ENCODE measurements at places on chromosomes 2 and 18.

GRCh38 chr2:239321596-239322415 is 79.0 kb downstream of the HDAC4 start:
- peak; percentile 31 for DNase-seq

DNA sequence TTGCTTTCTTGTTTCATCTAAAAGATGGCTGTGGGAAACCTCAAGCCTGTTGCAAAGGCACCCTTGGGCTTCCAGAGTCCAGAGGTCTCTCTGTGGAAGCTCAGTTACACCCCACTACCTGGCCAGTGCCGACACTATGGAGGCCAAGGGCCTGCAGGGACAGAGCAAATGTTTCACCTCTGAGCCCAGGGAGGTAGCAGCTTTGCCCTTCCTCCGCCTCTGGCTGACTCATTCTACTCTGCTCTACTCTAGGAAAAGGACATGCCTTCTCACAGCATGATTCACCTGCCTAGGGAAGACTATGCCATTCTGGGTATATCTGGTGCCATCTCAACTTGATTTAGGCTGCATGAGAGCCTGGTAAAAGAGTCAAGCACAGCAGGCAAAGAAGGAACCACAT is 12.2 kb downstream of the MYOM1 start:
- no peak for DNase-seq

DNA sequence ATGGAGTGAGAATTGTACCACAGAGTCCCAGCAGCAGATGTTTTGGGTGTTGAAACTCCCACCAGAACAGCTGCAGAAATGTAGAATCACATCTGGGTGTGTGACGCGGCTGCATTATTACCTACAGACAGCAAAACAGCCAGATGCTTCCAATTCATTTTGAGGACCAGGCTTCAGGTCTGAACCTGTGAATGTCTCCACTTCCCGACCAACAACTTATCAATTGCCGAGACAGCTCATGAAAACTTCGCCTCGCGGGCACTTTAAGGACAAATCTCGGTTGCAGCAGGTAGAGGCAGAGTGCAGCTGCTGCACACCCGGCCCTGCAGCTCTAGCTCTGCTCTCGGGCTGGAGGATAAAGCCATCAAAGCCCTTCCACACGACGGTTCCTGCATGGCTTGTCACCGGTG is 202.0 kb downstream of the HRH4 start:
- DNase-seq: no peak

- no peak for DNase-seq
Observed at GRCh38 chr2:46874236-46874929, 41.2 kb downstream of the MCFD2 start.

- no peak for DNase-seq
Observed at GRCh38 chr2:39547811-39548719, 111.0 kb upstream of the MAP4K3 start.

DNA sequence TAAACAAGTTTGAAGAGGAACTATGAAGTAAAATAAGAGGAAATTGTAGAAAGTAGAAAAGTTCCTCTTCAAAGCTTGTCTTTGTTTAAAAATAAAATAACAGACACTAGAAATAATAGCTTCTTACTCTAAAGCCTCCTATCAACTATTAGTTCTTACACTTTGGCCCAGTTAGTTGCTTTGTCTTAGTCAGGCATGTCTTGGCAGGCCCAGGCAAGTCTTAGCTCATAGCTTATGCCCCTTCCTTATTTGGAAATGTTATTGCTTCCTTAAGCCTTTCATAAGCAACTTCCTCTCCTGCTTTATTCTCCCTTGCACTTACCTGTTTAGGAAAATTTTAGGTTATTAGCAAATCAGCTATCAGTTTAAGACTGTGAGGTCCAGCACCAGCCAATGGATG is 950.6 kb upstream of the LRATD1 start:
- no peak for DNase-seq

DNA sequence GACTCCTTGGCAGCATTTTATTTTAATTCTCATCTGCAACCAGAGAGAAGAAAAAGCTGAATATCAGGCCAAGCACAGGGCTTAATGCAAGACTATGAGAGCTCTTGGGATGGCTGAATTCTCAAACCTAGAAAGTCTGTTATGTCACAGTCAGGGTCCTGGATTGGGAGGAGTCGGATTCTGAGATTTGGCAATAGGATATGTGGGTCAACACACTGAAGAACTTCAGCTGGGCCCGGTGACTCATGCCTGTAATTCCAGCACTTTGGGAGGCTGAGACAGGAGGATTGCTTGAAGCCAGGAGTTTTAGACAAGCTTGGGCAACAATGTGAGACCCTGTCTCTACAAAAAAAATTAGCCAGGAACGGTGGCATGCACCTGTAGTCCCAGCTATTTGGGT is 102.4 kb downstream of the COL3A1 start:
- no peak for DNase-seq

DNA sequence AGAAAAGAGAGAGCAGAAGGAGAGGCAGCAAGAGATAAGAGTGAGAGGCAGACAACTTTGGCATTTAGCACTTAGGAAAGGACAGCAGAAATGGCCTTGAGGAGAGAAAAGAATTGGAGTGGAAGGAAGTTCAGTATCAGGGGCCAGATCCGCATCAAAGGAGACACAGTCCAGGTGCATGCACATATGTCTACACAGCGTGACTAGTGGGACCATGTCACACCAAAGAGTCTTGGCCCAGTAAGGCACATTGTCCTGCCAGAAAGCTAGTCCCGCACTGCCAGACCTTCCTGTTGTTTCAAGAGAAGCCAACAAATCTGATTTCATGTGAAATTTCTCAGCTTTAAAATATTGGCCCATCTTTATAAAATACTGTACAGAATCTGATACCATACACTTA is 8.5 kb upstream of the STK39 start:
- DNase-seq: no peak

- no peak for DNase-seq
Observed at GRCh38 chr2:1278861-1279260, 134.4 kb upstream of the TPO start.

All from stimulated activated CD4-positive, alpha-beta T cell treated with anti-CD3 and anti-CD28 coated beads, TNF-alpha, amount 100 ng/mL, for 24 hours (primary cell).